HepG2 (cell line): ENCODE measurements at places on chromosomes 16 and 17. TPM values are rescaled to one million over a fixed set of nuclear protein-coding genes. Genes with fewer than 3 reads are reported as not detected.

The C16orf54 gene
- total RNA-seq = not detected in 2 replicates

The PRAC1 gene
- total RNA-seq = not detected in 2 replicates

The SPHK1 gene
- total RNA-seq = 111 and 160 TPM in 2 replicates

The RHBDF1 gene
- total RNA-seq = 1.8 and 5.4 TPM in 2 replicates

The IL34 gene
- total RNA-seq = 1.2 and 1.4 TPM in 2 replicates

The AATK gene
- total RNA-seq = 6.1 and 8.4 TPM in 2 replicates

The TTYH2 gene
- total RNA-seq = 0.32 and 0.77 TPM in 2 replicates

The RNF222 gene
- not detected in 2 replicates for total RNA-seq

The SYCE1L gene
- 0.22 TPM in 1 of 2 replicates, not detected in the other for total RNA-seq
